ENCODE measurements at places on chromosomes 5 and 9. TPM values are rescaled to one million over a fixed set of nuclear protein-coding genes. Genes with fewer than 3 reads are reported as not detected.

DNA sequence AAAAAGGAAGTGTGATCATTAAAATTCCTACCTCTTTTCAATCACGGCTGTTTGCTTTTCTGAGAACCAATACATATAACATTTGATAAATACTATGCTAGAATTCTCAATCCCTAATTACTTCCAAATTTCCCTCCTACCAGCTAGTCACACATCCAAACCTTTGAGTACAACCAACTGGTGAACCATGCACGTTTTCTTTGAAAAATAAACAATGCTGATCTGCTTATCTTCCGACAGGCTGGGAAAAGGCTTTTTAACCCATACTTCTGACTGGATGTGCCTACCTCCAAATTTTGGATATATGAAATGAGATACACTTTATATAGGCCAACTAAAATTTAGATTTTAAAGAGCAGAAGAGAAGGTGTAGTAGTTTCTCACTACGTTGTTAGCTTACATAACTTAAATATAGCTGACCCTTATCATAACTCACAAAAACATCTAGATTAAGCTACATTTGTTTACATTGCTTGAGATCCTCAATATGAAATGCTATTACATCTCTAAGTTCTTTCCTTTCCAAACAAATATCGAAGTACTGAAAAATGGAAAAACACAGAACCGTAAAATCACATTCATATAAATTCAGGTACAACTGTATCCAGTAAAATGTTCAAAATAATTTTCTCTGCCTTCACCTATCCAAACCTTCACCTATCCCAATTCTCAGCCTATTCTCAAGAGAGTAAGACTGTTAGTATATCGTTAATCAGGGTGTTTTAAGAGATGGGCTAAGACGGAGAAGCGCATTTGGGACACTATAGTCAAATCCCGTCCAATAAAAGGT lies 2.1 kb downstream of the NR3C1 start:
- no peak for DNase-seq

DNA sequence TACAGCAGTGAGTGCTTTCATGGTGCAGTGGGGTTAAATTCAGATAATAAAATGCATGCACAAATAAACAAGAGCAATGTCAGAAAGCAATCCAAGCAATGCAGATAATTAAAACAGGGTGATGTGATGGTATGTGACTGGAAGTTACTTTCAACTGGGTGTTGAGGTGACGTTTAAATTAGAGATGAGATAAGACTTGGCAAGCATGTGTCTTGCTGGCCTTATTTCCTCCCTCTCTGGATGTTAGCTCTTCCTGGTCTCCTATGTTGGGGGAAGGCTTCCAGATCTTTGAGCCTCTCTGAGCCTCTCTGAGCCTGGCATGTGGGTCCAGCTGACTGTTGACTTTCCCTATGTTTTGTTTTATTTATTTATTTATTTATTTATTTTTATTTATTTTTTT lies 54.4 kb downstream of the DOCK2 start:
- no peak for DNase-seq

- DNase-seq: no peak
These were observed 52.8 kb downstream of the SAXO1 start for GRCh38 chr9:18980189-18980588.

DNA sequence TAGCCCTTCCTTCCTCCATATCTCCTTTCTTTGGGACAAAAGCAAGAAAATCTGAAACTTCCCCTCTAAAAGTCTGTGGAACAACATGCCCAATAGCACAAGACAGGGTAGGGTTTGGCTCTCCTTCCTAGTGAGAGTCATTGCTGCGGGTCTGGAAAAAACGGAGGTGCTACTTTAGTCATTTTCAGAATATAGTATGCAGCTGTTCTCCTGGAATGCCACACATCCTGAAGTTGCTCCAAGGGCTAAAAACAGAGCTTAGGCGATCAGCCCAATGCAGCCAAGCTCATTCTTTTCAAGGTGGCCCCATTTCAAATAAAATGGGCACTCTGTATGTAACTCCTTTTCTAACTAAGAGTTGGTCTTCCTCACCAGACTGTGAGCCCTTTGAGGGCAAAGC lies 39.5 kb upstream of the MYOT start:
- DNase-seq: no peak

- DNase-seq: peak; percentile 56
These were observed 53.3 kb upstream of the SMC5 start for GRCh38 chr9:70205366-70206020.

DNA sequence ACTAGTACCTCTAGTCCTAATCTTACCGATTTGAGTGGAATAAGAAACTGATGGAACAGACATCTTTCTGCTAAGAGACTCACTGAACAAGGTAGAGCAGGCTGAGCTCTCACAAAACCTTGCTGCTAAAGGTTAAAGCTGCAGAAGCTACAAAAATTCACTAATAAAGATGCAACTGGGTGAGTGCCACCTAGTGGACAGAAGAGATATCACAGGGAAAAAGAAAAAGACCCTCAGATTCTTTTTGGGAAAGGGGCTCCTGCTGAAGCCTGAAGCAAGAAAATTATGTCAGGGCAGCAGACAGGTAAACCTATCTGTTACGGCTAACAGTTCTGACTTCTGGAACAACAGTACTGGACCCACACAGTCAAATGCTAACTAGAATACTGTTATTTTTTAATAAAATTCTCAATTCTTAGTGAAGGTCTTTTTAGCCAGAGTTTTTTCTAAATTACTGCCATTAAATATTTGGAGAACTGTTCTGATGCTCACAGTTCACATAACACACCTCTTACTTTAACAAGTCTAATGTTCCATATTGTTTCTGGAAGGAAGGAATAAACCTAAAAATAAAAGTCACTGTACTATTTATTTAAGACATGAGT lies 51.2 kb downstream of the DIAPH1 start:
- DNase-seq: peak; percentile 37

DNA sequence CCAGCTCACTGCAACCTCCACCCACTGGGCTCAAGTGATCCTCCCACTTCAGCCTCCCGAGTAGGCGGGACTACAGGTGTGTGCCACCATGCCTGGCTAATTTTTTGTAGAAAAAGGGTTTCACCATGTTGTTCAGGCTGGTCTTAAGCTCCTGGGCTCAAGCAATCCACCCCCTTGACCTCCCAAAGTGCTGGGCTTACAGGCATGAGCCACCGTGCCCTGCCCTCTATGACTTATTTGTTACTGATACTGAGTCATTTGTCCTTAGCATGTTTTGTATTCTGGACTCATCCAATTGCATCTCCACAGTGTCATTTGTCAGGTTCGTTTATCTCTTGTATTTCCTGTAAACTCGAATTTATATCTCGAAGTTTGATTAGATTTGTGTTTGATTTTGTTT lies 2.7 kb upstream of the ITK start:
- no peak for DNase-seq

DNA sequence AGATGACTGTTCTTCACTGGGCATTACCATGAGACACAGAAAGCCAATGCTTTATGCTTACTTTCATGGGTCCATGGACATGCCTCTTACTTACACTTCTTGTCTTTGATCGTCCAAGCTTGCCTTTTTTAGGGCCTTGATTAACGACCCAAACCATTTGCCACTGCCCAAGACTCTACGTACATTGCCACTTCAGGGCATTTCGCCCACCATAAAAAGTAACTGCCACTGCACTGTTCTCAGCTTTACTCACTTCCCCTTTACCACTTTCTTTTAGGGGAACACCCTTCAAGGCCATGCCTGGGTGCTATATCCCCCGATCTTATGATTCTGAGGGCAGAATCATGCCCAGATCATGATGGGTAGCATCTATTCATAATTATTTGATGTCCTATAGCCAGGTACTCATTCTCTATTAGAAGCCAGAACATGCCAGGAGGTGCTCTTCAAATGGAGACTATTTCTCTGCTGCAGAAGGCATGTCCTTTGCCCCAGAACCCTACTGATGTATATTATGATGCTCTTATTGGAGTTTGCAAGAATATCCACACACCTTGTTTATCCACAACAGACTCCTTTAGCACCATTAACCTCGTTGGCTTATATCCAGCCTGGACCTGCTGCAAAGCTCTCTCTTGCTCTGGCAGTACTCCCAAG lies 64.1 kb upstream of the RAD23B start:
- DNase-seq: no peak

DNA sequence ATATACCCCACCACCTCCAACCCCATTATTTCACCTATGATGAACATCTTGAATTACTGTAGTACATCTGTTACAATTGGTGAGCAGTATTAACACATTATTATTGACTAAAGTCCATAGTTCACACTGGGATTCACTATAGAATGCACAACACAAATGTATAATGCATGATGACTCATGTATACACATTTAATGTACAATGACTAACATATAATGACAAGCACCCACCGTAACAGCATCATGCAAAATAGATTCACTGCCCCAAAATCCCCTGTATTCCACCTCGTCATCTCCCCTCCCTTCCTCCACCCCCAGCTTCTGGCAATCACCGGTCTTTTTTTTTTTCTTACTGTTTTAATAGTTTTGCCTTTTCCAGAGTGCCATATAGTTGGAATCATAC lies 47.1 kb upstream of the NEK6 start:
- no peak for DNase-seq

GRCh38 chr5:164364237-164365208 lies 859.1 kb downstream of the MAT2B start:
- no peak for DNase-seq

DNA sequence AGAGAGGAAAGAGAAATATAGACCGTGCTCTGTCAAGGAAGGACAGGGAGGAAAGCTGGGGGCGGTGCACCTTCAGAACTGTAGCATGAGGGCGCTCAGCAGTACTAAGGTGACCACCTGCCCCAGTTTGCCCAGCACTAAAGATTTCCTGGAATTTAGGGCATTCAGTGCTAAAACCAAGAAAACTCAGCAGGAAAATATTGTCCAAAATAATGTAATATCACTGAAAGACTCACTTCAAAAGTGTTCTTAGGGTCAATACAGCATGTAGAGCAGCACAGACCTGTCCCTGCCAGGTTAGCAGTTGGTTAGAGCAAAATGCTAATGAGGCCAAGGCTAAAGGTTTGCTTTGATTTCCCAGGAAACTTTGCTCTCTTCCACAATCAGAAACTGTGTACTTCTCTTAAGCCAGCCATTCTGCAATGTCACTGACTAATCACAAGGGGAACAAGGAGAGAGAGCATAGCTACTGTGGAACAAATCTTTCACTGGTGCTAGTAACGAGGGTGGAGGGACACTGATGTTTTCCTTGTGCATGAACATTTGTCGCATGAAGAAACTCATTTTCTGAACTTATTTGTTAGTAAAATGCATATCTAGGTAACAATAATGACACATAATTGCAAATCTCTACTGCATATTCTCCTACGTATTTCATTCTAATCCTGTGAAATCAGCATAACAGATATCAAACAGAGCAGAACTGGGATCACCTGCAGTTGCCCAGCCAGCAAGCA lies 53.0 kb upstream of the GRAMD2B start:
- peak; percentile 74 for DNase-seq

GRCh38 chr5:1315709-1316587 lies 21.1 kb upstream of the TERT start:
- peak; percentile 95 for DNase-seq

DNA sequence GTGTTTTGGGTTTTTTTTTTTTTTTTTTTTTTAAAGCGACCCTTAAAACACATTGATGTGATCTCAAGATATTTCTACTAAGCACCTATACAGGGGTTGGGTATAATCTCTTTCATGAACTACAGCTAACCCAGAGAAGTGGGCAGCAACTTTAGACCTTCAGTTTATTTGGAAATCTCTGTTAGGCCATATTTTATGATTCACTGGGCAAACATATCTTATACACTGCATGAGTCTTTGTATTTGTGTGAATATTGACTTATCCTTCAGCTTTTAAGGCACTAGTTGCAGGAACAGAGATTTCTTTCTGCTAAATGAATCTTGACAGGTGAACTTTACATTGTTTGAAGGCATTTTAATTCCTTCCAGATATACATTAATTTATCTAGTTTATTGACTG lies 194.4 kb downstream of the ARRDC3 start:
- no peak for DNase-seq

GRCh38 chr9:124239249-124240073 lies 18.3 kb upstream of the NEK6 start:
- DNase-seq: no peak

- peak; percentile 13 for DNase-seq
These were observed 303.8 kb downstream of the KIAA0825 start for GRCh38 chr5:94314460-94315131.

DNA sequence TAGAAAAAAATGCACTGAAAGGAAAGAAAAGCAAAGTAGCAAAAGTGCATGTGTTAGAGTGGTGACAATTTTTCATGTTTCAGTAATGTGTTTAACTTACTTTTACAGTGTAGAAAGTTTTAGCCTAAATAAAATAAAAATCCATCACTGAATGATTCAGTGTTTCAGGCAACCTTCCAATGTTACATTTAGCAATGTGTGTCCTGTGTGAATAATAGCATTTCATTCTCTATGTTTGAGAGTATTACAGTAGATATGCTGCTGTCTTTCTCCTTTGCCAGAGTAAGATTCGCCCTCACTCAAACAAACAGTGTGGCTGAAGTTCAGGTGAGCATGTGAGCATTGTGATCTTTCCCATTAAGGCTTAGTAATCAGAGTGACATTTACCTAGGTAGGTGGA lies 171.1 kb downstream of the TARS1 start:
- DNase-seq: peak; percentile 7

- peak; percentile 21 for DNase-seq
These were observed 18.0 kb upstream of the PRR16 start for GRCh38 chr5:120446068-120446492.

DNA sequence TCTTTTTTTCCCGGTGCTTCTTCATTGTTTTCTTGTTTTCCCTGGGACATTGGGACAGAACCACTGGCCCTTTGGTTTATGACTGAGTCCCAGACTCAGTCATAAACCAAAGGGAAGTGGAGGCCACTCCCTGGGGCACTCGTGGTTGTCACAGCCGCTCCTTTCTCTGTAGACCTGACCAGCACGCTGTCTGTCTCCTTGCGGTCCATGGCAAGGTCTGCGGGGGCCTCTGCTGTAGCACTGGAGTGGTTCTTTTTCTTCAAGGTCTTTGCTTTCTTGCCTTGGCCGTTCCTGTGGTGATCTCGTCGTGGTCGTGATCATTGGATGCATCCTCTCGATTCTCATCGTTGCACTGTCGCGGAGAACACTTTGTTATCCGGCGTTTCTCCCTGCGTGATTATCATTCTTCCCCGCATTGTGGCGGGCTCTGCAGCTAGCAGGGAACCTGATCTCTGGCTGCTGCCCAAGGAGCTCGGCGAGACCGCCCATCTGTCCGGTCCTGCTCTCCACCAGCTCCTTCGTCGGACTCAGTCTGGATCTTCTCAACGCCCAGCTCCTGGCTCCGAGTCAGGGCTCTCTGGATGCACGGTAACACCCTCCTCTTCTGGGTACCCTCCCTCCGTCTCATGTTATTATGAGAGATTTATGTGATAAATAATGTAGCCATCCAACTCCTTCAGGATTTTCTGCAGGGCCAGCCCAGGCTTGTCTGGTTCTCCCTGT lies 43.5 kb upstream of the MPDZ start:
- DNase-seq: peak; percentile 52

GRCh38 chr9:35700942-35701341 lies 11.2 kb upstream of the TPM2 start:
- no peak for DNase-seq

The C9orf72 gene
- 2.6 TPM for total RNA-seq

The SLC25A2 gene
- 0.43 TPM for total RNA-seq

The ADRA1B gene
- total RNA-seq: 9.3 TPM

The LCN15 gene
- not detected for total RNA-seq

The PTGER4 gene
- 31.4 TPM for total RNA-seq

The FAM221B gene
- not detected for total RNA-seq

Data from stomach (tissue), 19 donors.